ENCODE measurements at places on chromosomes 2 and 18.

DNA sequence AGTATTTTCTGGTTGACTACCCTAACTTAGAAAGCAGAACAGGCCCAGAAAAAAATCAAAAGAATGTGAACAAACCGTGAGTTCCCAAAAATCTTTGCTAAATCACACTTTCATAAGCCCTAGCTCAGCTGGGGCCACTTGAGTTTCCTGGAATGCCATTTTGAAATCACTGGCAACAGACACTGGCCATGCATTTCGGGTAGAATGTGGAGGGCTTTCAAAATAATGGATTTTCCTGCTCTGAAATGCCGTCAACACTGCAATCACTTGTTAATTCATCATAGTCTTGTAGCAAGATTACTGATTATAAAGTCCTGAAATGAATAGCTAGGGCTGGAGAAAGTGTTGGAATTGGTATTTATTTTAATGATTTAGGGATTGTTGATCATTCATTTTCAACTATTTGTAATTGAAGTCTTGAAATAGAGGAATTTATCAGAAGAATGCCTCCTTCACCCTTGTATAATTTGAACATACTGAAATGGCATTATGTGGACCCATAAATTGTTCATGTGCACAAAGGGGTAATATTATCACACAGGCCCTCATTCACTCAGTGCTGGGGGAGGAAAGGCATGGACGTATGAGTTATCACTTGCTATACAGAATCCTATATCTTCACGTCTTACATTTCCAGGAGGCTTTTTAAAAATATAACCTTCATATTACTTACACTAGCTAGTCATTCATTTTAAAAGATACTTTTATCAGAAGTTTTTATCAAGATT is 134.8 kb downstream of the DTNA start:
- no peak for DNase-seq

DNA sequence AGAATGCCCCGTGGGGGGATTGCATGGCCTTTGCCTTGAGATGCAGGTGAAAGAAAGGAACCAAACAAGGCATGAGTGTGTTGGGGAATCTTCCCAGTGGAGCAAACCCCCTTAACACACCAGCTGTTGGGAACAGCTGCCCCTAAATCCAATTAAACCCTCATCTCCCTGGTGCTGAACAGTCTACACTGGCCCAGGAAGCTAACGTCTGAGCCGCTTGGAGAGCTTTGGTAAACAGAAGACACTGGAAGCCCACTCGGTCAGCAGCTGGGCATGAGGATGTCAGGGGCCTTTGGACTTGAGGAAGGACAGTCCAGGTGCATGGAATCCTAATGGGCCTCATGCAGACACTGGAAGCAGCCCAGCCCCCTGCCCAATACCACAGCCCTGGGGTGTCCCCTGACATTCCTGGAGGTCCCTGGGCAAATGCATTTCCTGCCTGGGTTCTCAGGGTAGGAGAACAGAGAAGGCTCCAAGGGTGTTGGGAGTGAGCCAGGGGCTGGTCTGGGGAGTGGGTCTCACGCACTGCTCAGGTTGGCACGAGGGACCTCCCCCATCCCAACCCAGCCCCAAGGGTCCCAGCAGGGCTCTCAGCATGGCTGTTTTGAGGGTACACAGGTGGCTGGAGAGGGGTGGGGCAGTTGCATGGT is 37.7 kb downstream of the GBX2 start:
- DNase-seq = no peak

DNA sequence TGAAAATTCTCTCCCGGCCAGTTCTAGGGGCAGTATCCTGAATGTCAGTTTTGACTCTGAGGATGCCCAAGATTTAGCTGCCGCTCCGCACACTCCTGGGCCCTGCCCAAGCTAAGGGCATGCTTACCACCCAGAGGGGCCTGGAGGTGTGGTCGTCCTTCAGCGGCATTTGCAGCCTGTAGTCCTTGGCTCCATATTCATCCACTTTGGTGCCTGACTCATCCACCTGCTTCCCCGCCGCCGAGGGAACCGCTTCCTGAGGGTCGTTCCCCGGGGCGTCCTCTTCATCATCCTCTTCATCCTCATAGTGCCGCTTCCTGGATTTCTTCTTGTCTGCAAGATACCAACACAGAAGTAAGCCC is 577 bp downstream of the ERCC3 start:
- no peak for DNase-seq

- no peak for DNase-seq
Observed at GRCh38 chr2:99507937-99508818, 18.4 kb upstream of the REV1 start.

DNA sequence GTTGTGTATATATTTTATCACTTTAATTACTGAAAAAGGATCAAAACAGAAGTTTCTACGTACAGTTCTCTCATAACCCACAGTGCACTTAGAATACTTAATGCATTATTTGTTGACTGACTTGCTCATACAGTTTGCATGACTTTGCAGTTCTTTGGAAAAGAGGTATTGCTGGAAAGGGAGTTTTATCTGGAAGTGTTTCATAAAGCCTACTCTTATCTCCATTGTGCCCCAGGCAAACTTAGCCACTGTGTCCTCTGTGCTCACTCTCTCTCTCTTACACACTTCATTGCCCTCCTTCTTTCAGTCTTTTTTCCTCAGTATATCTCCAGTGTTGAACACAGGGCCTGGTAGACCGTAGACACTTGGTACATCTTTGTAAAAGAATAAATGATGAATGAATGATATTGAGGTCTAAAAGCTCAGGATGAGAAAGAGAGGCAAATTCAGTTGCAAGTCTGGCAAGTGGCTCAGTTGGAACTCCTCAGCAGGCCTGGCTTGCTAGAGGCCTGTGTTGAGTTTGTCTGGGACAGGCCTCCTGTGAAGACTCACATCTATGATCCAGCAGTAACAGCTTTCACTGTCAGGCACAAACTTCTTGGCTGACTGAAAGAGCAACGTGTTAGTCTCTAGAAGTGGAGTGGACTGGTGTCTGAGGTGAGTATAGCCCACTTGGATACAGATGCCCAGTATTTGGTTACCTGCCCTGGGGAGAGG is 56.1 kb downstream of the SETBP1 start:
- no peak for DNase-seq

GRCh38 chr2:209073151-209073550 is 350.7 kb upstream of the MAP2 start:
- no peak for DNase-seq

DNA sequence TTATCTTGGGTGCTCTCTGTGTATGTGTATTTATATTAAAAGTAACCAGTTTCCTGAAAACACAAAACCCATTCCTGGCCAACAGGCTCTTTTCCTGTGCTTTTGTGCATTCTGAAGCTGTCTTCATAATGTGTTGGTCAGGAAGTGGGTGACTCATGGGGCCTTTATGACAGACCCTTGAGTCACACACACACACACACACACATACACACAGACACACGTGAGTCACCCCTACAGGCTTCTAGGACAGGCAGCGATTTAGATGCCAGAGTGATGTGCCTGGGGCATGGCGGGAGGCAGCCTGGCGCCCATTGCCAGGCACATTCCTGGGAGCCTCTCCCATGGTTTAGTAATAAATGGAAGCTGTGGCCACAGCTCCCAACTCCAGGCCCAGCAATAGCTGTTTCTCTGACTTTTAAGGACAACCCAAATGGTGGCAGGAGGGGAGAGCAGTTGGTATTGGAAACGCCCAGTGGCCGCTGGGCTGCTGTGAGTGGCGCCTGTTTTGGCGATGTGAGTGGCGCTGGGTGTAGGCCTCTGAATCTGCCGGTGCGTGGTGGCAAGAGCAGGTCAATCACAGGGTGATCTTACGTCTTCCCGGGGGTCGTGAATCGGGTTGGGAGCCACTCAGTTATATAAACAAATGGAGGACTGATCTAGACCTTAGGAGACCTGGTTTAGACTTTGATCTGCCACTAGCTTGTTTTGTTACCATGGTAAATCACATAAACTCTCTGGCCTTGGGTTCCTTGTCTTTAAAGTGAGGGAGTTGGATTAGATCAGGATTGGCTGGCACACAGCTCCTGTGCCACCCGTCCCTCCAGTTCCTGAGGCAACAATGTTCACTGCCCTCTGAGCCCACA is 150.7 kb upstream of the DLX2 start:
- peak; percentile 95 for DNase-seq

DNA sequence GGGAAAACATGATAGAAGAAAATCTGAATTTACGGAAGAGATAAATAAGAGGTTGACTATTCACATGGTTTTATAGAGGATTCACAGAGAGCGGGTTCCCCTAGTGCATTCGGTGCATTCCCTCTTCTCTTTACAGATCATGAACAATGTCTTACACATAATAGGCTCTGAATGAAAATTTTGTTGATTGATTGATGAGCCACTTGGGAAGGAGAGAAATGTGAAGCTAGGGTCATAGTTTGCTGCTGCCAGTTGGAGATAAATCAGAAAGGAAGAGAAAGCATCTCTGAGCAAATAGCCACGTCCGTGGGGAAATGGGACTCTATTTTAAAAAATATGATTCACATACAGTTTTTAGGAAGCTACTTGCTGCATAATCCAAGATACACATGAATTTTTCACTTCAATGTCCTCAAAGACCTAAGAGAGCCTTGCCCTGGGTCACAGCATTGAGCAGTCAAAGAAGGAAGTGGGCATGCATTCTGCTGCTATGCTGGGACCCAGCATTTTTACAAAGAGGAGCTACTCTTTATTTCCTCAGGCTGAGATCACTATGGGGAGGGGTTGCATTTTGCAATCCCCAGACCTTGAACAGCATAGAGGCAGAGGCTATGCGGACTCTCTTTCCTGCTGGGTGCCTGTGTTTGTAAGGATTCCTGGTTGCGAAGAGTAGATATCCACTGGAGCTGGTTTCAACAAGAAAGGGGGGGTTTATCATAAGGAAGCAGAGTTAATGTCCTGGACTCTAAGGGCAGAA is 395.3 kb downstream of the TSN start:
- DNase-seq = no peak

DNA sequence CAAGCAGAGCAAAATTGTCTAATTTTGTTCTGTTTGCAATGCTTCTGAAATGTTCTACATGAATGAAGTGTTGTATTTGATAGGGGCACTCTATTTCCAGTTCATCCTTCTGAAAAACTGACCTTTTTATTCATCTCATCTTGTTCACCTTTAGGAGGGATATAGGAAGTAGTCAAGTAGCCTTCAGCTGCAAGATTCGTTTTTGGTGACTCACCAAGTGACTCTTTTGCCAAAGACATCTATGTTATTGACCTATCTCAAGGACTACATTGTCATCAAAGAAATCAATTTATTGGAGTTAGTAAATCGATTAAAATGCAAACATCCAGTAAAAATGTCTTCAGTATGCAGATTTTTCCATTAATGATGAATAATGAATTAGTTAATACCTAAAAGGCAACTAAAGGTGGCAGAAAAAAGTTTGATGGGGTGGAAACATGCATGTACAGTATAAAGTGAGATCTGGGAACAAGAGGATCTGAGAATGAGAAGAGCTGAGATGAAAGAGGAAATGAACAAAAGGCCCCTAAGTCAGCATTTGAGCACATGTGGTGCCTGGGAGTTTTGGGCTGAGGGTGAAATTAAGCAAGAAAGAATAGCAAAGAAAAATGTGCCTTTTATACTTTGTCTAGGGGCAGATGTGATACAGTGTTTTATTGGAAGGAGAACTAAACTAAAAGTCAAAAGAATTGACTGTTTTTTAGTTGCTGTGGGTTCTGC is 255.1 kb upstream of the LINC00305 start:
- no peak for DNase-seq

DNA sequence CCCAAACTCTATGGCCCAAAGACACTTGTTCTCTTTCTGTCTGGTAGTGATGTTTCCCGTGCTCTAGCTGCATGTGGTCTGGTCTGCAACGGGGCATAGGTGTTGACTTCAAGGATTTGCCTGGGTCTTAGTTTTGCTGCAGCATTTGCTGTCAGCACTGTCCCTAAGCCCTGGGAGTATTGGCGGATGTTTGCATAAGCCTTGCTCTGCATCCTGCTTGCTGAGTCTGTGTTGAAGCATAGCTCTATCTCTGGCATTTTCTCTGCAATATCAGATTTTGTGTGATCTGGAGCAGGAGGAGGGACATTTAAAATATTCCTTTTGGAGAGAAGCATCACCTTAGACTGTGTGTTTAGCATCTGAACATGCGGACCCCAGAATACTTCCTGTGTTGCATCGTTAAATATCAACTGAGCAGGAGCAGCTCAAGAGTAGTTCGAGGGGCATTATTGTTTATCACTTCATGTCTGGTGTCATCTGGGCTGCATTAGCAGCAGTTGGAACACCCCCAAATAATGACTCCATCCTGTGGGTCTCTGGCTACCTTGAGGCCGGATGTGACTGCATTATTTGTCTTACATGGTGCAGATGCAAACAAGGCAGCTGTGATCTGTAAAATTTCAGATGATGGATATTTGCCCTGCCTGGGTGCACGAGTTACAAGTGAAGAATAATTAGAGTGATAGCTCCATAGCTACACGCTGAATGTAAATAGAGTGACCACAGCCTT is 231.7 kb downstream of the TRIB2 start:
- peak; percentile 24 for DNase-seq

DNA sequence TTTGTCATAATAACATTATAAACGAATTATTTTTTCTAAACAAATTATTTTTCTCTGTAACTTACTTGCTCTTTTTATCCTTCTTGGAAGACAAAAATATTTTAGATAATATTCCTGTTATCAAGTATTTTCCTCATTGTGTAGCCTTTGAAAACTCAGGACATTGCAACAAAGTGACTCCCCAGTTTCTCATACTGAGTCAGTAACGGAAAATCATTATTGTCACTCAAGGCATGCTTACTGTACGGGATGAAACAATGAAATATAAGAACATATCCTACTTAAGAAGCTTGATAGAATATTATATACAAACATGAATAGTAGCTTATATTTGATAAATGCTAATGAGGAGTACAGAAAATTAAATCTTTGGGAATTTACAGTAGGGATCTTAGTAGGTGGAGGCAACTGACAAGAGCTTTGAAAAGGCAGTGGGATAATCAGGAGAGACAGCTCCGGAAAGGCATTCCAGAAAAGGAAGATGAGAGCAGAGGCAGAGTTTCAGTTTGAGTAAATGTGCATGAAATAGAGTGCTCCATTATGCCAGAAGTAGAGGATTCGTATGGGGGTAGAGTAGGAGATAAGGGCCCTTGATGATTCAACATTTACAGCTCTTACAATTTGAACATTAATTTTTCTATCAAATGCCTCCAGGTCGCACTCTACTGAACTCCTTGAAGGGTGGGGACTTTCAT is 14.0 kb upstream of the YES1 start:
- no peak for DNase-seq

DNA sequence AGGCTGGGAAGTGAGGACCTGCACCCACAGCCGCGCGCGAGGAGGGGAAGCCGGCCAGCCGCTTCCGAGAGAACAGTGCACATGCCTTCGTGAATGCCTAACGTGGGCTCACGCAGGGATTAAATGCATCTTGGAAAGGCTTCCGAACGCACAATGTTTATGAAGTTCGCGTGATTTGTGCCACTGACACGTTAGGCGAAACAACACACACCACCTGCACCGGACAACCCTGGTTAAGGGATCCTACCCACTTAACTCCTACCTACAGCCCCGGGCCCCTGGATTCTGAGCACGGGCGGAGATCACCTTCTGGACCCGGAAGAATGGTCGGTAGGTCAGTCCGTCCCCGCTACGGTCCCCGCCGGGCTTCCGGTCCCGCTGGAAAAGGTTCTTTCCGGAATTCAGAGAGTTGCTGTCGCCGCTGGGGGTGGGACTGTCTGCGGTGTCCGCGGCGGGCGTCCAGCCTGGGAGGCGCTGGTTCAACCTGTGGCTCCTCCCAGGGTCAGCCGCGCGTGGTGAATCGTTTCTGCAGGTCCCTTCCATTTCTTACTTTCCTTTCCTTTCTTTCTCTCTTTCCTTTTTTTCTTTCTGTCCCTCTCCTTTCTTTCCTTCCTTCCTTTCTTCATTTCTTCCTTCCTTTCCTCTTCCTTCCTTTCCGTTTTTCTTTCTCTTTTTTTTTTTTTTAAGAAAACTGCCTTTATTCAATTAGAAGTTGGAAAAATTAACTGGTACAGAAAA is at the start of gene MTIF2:
TSS of gene MTIF2 (minus strand) at position 325 of the 738 bp plus-strand sequence. CDS start 5,373 bp downstream, outside the sequence.
- DNase-seq = peak; percentile 72

All from AG09319 (cell line).